Type B pancreatic cell (in vitro differentiated cells): ENCODE measurements at places on chromosomes 2 and 18.
A peak's percentile ranks its signal among the peaks of the same experiment; 100 is the strongest.

DNA sequence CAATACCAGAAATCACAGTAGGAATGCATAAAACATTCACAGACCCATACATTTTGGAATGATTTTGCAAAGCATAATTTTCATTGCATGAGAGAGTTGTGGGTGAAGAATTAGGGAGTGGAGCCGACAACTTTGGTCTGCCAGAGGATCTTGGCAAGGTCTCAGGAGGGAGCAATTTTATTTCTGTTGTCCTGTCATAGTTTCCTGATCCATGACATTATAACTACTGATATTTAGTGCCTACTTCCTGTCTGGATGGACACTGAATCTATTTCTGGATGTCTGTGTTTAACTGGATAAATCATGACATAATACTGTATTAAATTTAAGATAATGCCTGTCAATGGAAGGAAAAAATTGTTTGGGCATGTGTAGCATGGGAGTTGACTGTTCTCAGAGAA lies 2.4 kb downstream of the ITGA4 start:
- no peak for DNase-seq

- DNase-seq, result no peak
These were observed 314.5 kb downstream of the OSR1 start for GRCh38 chr2:19043893-19044292.

GRCh38 chr2:195651046-195651445 lies 6.0 kb upstream of the SLC39A10 start:
- DNase-seq, result no peak

DNA sequence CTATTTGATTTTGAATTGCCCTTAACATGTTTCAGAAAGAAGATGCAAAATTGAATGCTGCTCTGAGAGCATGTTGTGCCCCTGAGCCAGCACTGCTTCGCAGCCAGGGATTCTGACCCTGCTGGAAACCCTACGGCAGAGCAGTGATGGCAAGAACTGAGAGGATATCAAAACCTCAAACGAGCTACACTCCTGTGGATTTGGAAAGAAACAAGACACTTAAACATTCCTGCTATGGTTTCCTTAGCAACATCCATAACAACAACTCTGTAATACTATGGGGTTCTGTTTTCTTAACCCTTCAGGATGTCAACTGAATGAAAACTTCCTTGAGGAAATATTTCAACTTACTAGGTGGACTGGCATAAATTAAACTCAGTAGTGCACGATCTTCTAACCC lies 649.1 kb downstream of the NYAP2 start:
- no peak for DNase-seq

DNA sequence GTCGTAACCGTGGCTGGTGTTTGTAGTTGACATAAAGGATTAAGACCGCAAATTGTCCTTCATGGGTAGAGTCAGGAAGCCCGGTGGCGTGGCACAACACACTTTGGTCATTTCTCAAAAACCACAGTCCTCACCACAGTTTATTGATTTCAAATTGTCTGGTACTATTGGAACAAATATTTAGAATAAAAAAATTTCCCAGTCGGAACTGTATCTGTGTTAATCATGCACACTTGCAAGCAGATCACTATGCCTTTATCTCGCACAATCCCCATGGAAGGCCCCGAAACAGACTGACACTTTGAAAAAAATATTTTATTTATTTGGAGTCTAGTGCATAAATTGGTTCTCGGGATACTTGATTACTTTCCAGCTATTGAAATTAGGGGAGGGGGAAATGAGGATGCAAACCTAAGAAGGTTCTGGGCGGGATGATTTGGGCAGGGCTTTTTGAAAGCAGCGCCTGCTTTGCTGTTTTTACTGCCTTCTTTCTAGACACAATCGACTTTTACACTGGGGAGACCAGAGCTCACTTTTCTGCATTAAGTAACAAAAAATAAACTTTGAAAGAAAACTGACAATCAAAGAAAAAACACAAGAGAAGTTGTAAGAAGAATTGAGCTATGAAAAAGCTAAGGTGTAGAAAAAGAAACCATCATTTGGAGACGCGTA lies 15.4 kb upstream of the HOXD1 start:
- no peak for DNase-seq

DNA sequence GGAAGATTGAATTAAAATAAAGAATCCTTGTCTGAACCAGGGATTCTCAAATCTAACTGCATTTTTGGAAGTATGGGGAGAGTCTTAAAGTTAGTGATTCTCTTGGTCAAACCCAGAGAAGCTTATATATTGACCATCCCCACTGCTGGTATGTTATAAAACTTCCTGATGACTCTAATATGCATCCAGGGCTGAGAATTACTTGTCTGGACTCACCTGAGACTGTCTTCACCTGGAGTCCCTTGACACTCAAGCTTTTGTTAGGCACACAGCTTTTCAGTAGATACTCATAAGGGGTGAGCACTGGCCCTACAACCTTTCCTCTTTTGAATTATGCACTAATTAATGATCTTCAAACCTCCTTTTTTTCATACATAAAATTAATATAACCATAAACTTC lies 149.6 kb upstream of the GULP1 start:
- no peak for DNase-seq

DNA sequence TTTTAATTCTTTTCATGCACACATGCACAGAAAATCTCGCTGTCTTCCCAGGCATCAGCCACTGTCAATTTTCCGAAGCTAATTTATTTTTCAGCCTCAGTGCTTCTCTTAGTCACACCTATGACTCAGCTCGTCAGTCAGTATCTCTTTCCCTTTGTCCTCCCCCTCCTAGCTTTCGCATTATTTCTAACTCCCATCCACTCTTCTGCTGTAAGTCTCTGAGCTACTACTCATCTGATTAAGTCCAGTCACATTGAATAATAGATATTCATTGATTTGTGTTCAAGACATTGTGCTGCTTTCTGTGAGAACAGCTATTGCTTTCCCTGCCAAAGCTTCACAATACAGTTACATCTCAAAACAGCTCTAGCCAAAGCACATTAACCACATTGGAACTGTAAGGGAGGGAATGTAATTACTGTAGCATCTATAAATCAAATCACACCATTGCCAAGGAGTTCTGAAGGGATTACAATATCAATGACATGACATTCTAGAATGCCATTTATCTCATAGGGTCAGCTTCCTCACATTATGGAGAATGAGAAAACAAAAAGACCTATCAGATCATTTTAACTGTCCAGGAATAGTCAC lies 89.4 kb downstream of the SCN3A start:
- no peak for DNase-seq

GRCh38 chr2:222176890-222177289 lies 121.9 kb downstream of the PAX3 start:
- no peak for DNase-seq

- no peak for DNase-seq
These were observed 679 bp downstream of the PTMA start for GRCh38 chr2:231708773-231709635.

- no peak for DNase-seq
These were observed 226.3 kb upstream of the SMAD7 start for GRCh38 chr18:49177071-49177470.

GRCh38 chr2:119317554-119317953 lies 49.1 kb downstream of the C2orf76 start:
- no peak for DNase-seq

DNA sequence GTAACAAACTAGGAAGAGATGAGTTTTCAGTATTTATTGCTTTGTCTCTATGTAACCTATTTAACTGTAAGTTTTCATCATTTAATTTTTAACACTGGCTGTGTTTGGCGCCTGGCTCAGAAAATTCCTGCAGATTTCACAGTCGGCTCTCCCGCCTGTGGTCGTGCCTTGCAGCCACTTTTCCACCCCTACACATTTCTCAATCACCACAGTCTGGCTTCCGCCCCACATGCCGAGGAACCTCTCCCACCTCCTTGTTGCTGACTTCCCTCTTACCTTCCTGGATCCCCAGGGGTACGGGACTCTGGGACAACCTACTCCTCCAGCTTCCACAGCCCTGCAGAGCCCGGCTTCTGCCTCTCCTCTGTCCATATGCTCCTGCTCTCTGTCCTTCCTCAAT lies 41.6 kb upstream of the MGAT4A start:
- DNase-seq, result no peak

GRCh38 chr2:121203591-121204249 lies 81.3 kb downstream of the TFCP2L1 start:
- DNase-seq, result no peak

- DNase-seq, result no peak
These were observed 126.1 kb downstream of the HNMT start for GRCh38 chr2:138090330-138090729.

DNA sequence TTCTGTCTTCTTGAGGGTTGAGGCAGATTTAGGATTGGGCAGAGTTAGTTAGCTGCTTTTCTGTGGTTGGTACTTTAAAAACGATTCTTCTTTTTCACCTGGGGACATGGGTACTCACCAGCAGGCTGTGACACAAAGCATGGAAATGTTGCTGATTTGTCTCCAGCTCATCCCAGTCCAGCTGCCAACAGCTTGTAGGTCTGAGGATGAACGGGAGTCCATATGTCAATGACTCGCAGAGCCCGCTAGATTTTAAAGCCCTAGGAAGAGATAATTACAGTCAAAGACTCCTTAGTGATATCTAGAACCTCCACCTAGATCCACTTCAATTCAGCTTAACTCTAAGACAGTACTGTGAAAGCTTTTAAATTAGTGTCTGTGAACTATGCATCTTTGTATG lies 20.8 kb downstream of the DOK1 start:
- no peak for DNase-seq

GRCh38 chr2:216774620-216775019 lies 79.3 kb upstream of the IGFBP5 start:
- no peak for DNase-seq

DNA sequence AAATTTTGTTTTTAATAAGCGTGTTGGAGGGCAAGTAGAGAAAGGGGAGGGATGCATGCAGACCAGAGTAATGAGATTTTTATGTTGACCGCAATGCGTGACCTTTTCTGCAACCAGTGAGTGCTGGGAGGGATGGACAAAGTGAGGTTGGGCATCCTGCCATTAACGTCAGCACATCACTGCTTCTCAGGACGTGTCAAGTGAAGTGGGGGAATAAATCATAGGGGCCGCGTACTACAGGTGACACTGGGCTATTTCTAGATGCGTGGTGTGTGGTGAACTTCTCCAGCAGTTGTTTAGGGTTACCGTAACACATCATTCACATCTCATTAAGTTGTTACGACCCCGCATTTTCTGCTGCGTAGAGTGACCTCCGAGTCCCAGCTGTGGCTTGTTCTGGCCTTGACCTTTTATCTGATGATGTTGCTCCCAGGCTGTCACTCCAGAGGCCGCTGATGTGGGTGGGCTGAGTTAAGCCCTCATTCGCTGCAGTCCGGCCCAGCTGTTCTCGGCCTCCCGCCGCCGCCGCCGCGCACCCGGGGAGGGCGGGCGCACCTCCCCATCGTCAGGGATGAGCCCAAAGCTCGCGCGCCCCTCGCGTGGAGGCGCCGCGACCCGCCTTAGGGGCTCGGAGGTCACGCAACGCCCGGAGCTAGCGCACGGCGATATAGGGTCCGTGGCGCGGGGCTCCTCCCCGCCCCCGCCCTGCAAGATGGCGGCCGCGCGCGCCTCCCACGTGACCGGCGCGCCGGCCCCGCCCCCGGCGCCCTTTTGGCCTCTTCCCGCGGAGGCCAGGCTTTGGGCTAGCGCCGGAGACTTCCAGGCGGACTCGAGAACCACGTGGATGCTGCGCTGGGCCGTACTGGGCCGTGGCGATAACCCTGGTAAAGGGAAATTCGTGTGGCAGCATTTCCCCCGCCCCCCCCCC lies 3.5 kb downstream of the ZCCHC2 start:
- peak; percentile 78 for DNase-seq

- DNase-seq, result no peak
These were observed 2.2 kb downstream of the SETBP1 start for GRCh38 chr18:44682871-44683221.

DNA sequence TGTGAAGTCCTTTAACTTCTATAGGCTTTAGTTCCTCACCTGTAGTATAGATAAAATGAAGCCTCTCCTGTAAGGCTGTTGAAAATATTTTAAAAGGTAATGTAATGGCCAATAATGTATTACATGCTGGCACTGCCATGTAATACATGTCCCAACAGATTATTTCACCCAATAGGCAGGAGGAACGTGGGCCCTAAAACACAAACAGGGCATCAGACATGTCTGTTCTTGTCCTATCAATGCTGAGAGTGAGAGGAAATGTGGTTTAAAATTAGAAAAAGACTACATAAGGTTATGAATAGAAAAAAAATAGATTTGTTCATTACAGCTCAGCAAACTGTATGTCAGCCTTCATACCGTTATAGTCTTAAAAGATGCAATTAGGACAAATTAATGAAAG lies 492.7 kb upstream of the DDX18 start:
- DNase-seq, result no peak

DNA sequence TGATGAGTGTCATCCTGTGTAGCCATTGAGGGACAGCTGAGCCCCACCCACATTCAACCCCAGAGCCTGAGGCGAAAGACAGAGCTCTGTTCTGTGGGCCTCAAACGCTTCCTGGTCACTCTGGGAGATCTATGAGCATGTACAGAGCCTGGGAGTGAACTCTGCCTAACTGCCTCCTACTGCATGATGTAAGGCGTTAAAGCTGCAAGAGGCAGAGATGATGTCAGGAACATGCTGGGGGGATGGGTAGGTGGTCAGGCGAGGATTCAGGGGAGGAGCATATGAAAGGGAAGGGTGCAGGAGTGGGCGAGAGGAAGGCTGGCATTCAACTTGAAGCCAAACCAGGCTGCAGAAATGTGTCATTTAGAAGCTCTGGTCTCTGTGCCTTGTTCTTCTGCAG lies 181.0 kb downstream of the TFCP2L1 start:
- DNase-seq, result no peak

- no peak for DNase-seq
These were observed 32.5 kb downstream of the PRKRA start for GRCh38 chr2:178418426-178418825.

DNA sequence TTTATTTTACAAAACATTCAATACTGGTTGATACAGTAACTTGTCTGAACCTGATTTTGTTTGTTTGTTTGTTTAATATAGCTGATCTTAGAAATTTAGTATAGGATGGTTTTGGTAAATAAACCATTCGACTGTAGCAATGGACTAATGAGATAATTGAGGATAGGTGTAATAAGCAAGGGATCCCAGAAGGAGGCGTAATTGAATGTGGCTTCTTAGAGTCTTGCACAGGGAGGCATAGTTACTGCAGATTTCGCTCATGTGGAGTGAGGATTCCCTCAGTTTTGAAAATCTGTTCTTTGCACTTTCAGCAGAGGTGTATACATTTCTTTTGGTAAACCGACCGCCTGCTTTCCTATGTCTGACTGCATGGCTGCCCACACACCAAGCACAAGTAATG lies 709.6 kb downstream of the SOCS6 start:
- no peak for DNase-seq

- DNase-seq, result no peak
These were observed 36.4 kb downstream of the NEDD4L start for GRCh38 chr18:58080451-58080850.

GRCh38 chr18:25349926-25350487 lies 2.0 kb downstream of the ZNF521 start:
- DNase-seq, result peak; percentile 75

- DNase-seq, result no peak
These were observed 139.9 kb downstream of the SH3RF3 start for GRCh38 chr2:109268916-109269315.

GRCh38 chr18:50559752-50560680 lies at the start of gene MAPK4:
MAPK4 (plus strand) TSS chr18:50560087; CDS start chr18:50663959, 103,872 bp downstream.
- peak; percentile 73 for DNase-seq
